ENCODE measurements at places on chromosomes 1 and 21.

- DNase-seq = no peak
Measured at GRCh38 chr1:39866767-39867166, 16.5 kb downstream of the TRIT1 start.

- DNase-seq = no peak
Measured at GRCh38 chr1:226784081-226785049, 45.3 kb upstream of the ITPKB start.

GRCh38 chr1:10484521-10484920 is 9.8 kb downstream of the PEX14 start:
- DNase-seq = no peak

- no peak for DNase-seq
Measured at GRCh38 chr1:20318521-20318920, 27.8 kb downstream of the VWA5B1 start.

GRCh38 chr1:174072581-174072980 is 50.4 kb upstream of the RC3H1 start:
- no peak for DNase-seq

DNA sequence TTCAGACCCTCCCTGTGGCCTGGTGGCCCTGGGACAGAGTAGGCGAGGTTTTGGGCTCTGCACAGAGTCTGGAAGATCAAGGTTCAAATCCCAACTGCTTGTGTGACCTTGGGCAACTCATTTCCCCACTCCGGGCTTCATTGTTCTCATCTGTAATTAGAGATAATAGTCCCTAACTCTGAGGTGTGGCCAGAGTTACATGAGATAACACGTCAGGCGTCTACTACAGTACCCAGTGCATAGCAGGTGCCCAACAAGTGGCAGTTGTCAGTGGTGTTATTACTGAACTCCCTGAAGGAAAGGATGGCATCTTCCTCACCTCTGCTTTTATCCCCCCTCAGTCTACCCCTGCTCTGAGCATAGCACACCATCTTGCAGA is 20.8 kb downstream of the RAP1GAP start:
- DNase-seq = no peak

DNA sequence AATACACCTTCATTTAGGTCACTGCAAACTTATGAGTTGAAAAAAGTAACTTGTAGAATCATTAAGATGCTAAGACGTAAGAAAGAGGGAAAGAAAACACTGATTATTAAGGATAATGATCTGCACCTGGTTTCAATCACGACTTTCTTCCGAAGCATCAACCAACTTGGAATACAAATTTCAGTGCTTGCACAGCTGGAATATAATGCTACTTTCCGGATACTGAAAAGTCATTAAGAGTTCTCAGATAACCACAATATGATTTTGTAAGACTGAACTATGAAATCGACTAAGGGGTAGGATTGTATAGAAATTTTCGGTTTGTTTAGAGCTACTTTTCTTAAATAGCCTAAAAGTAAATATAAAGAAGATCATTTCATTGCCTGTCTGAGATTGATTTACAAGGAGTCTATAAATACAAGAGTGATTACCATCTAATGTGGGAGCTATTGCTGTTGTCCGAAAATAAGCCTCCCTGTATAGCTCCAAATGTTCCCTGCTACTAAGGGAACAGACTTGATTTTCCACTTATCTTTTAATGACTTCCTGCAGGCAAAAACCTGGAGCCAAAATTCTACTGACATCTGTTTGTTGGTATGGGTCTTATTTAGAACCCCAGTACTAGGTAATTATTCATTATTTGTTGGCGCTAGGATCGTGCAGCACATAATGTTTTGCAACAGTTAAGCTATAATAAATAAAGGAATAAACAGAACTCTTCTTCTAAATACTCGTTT is 673.3 kb downstream of the KCNT2 start:
- DNase-seq = no peak

DNA sequence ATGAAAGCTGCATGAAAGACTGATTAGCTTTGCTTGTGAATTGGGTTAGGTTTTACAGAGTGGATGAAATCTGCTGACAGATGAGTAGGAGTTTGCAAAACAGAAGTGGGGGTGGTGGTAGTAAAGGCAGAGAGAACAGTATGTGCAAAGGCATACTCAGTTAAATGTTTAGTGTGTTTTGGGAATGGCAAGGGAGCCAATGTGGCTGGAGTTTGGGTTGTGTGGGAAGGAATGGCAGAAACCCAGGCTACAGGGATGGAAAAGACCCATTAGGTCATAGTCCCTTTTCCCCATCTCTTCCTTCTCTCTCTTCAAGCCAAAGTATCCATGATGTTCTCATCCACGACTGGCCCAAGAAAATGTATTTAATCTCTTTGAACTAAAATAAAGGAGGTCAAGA is 362.2 kb upstream of the LYPLAL1 start:
- no peak for DNase-seq

- no peak for DNase-seq
Measured at GRCh38 chr1:109089242-109090015, 1.1 kb upstream of the TMEM167B start.

DNA sequence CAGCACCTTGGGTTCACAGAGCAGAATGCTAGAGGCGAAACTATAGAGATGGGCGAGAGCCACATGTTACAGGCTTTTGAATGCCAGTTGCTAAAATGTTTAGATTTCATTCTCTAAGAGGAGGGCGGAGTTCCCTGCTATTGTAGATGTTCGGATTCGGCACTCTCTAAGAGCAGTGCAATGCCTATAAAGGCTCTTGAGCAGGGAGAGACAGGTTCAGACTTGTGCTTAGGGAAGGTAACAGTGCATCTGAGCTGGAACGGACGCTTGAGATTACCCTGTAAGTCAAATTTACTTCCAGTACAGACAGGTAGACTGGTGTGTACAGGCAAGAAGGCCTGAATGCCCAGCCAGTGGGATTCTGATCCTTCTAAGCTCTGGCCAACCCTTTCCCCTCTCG is 15.3 kb downstream of the LURAP1 start:
- DNase-seq = no peak

DNA sequence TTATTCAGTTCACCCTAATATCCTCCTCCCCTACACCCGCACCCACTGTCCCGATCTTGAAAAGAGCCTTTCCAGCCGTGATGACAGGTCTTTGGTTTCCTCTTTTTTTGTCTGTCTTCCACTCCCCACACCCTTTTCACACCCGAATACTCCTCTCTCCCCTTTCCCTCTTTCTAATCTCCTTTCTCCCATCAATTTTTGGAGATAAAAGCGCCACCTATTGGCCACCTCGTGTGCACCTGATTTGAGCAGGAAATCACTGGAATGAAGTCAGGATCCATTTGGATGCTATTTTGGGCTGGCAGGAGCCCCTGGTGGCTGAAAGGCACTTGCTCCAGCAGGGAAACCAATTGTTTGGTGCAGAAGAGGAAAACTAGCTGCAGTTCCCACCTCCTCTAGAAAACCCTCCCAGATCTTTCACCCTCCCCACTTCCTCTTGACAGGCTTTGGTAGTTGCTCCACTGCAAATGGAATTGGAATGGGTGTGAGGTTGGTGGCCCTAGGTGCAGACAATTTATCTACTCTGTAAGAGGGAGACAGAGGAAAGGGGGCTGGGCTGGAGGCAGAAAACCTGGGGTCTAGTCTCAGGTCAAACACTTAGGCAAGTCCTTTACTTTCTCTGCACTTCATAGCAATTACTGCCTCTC is 8.4 kb downstream of the FOXE3 start:
- DNase-seq = no peak

DNA sequence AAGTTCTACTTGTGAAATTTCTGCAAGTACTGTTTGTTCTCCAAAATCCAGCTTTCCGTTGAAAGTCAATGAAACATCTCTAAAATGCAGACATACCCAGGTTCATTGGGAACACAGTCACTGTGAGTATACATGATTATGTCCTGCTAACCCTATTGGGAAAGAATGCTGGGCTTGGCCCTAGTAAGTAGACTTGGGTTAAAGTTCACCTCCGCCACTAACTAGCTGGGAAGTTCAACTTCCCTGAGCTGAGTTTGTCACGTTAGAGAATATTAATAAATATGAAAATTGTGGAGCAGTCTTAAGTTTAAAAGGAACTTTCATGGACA is 10.5 kb upstream of the PGD start:
- no peak for DNase-seq

GRCh38 chr1:55232448-55233144 is 17.4 kb upstream of the USP24 start:
- DNase-seq = no peak

- DNase-seq = no peak
Measured at GRCh38 chr1:170789063-170789462, 125.1 kb downstream of the PRRX1 start.

- DNase-seq = no peak
Measured at GRCh38 chr1:225458222-225458631, 30.4 kb upstream of the LBR start.
